Activated T-helper 1 cell treated with anti-CD3 and anti-CD28 coated beads, Interleukin-2, amount 50 U/mL, for 16 hours (primary cell): ENCODE measurements at places on chromosomes 7 and 10.

GRCh38 chr10:68052463-68052862 is 22.6 kb downstream of the HERC4 start:
- no peak for DNase-seq

- DNase-seq = no peak
Observed at GRCh38 chr10:113889911-113890310, 35.5 kb downstream of the NHLRC2 start.

- no peak for DNase-seq
Observed at GRCh38 chr10:14674376-14675050, 100.2 kb downstream of the FAM107B start.

DNA sequence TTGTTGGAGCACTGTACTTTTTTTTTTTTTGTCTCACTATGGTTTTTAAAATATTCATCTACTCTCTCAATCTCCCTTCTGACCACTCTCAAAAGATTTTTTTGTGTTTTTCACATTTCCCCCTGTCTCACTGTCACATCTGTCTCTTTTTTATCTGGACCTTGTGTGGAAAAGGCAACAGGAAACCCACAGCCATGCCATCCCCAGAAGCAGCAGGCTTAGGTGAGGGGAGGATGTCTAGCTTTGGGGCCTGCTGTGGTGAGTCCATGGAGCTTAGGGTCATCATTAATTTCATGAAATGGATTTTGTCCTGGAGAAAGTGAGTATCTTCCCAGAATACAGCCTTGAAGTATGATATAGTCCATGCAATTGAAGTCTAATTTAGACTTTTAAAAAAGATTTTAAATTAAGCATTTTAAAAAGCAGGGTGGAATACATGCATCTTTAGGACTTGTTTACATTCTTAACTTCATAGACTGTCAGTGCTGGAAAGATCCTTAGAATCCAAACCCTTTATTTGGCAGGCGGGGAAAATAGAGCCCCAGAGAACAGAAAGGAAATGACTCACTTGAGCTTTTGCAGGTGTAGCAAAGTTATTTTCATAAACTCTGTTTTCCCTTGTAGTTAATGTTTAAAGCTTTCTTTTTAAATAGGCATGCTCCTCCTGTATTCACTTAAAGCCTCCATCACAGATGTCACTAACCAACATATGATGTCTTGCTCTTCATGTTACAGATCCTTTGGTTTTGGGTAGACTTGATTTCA is 25.1 kb downstream of the MINDY4 start:
- DNase-seq = no peak

GRCh38 chr10:67770537-67770936 is 67.5 kb downstream of the DNAJC12 start:
- DNase-seq = no peak

- DNase-seq = no peak
Observed at GRCh38 chr7:38311329-38311937, 38.0 kb upstream of the TARP start.

DNA sequence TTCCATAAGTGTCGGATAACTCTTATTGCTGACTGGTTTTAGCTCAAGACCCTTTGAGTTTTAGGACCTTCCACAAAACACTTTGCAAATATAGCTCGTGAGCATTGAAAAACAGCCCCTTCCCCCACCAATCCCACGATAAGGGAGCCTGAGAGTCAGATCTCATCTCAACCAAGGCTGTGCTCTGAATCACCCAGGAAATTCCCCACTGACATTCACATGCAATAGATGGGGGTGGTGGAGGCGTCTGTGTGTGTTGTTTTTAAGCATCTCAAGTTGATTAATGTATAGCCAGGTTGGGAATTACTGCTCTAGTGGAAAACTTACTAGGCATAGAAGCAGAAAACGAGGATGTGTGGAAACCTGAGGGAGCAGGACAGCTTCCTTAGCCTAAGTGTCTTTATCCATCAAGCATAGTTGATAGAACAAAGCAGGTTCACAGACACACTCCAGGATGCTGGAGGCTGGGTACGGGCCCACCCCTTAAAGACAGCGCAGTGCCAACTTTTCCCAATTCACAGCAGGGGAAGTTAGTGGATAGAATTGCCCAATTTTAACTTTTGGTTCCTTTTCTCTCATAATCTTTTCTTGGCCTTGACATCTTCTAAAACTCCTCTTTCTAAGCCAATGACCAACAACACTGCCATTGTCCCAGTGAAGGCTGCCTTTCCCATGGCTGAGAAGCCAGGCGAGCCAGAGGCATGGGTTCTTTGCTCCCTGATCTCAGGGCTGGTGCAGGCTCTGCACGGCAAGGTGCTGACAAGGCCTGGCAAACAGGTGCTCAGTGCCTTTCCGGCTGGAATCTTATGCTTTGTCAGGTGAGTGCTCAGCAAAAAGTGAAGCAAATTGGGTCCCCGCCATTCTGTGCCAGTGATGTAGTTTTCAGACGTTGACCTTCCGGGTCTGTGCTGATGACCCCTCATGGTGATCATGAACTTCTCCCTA is 98.5 kb upstream of the INSIG1 start:
- DNase-seq = no peak

DNA sequence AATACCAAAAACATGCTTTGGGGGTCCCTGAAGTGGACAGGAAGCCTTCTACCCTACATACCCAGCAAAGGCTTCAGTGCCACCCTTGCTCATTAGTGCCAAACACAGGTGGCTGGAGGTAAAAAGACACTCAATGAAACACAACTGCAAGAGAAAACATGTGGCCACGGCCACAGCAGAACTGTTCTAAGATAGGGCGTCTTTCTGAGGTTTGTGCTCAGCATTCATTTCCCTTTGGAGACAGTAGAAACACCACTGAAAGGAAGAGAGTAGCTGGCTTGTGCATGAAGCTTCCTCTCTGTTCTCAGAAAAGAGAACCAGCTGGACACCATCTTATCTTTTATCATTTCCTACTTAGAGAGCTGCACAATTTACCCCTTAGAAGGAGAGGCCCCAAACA is 143.0 kb downstream of the PLXNA4 start:
- DNase-seq = no peak

DNA sequence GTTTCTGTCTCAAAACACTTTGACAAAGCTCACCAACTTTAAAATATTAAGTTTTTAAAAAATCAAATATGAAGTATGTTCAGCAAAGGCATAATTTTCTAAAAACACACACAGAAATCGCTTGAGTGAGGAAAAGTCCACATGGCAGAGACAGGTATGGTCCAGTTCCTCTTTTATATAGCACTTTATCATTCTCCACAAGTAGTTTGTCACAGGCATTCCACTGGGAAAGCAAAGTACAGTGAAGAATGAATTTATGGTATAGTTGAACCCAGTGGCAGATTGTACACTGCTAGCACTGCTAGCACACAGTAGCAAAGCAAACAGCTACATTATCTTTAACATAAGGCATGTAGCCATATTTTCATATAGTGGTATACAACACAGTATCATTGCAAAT is 102.3 kb downstream of the HECTD2 start:
- no peak for DNase-seq

DNA sequence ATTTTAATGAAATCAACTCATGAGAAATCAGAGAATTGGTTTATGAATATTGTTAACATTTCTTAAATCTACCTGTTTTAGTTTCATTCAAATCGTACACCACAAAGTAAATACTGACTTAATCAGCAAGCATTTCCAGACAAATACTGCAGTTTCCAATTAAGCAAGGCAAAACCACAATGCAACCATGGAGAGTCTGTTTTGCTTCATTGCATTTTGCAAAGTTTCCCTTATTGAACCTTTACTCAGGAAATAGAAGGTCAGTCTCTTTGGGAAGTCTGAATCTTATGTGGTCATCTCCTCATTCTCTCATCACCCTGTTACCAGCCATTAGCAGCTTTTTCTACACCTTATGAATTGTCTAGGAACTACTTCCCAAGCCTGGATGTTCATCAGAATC is 400.5 kb downstream of the IPMK start:
- no peak for DNase-seq

DNA sequence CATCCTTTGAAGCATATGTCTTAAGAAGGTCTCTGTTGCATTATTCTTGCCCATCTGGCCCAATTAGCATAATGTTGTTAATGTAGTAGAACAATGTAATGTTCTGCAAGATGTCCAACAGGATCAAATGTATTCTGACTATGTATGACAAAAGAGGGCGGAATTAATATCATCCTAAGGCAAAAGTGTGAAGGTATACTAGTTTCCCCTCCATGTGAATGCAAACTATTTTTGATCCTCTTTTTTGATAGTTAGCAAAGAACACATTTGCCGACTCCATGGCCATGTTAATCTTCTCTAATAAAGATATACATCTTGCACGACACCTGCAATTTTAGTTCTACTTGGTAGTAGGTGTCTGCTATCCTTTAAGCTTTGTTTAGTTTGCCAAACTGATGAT is 157.6 kb downstream of the ATRNL1 start:
- no peak for DNase-seq

DNA sequence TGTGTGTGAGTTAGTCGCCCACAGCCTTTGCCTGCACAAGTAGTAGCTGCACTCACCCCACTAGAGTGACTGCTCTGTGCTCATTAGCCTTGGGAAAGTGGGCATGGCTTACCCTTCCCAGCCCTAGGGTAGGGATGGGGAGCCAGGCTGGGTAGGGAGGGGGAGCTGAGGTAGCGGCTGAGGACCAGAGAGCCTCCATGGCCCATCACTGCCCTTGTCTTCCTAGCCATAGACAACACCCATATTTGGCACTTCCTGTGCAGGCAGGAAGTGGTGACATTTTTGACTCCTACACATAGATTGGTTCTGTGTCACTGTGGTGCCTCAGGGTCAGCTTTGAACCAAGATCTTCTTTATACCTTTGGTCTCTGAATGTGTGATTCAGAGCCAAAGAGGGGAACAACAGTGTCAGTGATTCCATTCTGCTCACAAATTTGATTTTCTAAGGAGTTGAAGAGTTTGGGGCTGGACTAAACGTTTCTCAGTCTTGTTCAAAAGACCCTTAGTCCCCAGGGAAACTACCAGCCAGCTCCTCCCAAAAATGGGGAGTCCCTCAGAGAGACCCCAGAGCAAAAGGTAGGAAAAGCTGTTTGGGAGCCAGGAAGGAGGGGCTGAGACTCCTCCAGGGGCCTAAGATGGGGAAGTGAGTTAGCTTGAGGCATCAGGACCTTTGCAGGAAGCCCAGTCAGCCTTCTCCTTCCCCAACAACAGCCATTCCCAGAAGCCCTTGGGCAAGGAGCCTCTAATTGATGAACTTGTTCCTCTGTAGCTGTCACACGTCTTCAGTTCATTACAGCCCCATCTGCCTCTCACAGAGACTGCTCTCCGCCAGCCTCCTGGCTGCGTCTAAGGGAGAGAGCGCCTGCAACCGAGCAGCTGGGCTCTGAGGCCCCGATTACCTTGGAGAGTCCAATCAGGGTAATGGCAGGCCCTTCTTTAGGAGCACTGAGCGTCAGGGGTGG is 135.0 kb downstream of the CDH23 start:
- DNase-seq = no peak

DNA sequence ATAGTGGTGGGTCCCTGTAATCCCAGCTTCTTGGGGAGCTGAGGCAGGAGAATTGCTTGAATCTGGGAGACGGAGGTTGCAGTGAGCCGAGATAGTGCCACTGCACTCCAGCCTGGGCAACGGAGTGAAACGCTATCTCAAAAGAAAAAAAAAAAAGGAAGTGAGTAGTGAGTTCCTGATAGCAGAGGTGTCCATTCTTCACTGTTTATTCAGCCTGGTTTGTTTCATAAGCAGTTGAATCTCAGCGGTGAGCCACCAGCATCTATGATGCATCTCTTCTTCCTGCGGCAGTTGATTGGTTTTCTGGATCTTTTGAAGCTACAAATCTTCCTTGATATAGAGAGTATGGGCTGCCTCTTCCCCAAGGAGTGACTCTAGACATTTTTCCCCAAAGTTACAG is 316.1 kb upstream of the MTPN start:
- no peak for DNase-seq

GRCh38 chr7:156140447-156140846 is 328.2 kb upstream of the SHH start:
- no peak for DNase-seq

DNA sequence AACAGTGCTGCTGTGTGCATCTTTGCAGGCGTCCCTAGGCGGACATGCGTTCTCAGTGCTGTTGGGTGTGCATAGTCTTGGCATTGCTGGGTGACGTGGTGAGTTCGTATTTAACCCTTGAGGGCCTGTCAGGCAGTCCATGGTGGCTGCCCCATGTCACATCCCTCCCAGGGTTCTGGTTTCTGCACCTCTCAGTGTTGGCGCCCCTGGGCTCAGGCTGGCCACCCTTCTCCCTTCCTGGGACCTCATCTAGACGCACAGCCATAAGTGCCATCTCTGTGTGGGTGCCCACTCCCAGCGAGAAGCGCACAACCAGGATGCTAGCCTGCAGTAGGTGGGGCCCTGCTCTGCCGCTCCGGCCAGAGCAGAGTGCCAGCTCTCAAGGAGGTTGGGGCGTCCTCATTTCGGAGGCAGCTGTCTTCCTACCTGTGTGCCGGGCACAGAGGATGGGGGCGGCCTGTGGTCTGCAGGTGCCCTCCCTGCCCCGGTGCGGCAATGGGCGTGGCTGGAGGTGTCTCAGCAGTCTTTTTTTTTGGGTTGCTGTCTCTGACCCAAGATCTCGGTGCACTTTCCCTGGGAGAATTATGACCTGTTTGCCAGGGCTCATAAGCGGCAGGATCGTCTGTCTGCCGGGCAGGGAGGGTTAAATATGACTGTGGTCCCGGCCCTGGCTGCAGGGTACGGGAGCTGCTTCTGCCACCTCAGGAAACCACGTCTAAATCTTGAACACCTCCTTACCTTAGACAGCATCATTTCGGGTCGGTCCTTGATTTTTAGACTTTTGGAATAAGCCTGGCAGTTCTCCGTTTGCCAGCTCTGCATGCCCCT is 6.5 kb downstream of the INPP5A start:
- DNase-seq = no peak

DNA sequence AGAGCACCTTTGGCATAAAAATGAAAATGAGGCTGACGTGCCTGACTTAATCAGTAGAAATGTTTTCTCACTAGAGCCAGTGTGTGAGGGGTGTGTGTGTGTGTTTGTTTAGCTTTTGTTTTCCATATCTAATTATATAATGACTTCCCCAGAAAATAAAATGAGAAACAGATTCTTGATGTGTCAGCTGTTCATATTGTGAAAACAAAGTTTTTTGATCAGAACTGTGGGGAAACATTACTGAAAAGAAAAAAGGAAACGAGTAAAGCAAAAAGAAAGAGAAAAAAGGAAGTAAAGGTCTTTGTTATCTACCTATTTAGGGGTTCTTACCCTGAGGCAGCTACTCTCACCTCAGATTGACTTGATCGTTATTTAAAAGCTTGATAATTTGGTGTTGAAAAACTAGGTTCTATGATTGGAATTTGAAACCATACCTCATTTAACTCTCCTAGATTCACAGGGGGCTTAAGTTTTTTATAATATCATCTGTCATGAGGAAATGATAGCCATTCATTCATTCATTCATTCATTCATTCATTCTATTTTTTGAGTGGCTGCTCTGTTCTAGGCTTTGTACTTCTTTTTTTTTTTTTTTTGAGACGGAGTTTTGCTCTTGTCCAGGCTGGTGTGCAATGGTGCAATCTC is 58.0 kb downstream of the CREM start:
- no peak for DNase-seq

GRCh38 chr7:79377097-79377496 is 76.4 kb downstream of the MAGI2 start:
- DNase-seq = no peak

GRCh38 chr10:129538236-129538635 is 71.2 kb downstream of the MGMT start:
- DNase-seq = no peak
